ENCODE measurements at places on chromosomes 11 and 22.

GRCh38 chr22:36036167-36036624 is 7.6 kb upstream of the RBFOX2 start:
- DNase-seq = no peak

DNA sequence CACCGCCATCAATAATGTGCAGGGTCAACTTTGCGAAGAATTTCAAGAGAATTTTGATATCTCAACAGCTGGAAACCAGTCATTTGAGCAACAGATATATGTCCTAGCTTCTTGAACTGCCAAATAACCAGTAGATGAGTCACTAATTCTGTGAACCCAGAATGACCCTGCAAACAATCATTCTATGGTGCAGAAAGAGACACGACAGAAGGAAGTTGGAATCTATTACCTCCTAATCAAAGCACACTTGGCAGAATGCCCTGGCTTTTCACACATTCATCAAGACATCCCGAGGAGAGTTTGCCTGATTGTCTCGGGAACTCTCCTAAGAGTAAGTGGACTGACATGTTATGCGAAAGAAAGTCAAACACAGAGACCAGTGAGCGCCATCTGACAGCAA is 621.1 kb downstream of the OPCML start:
- DNase-seq = no peak

DNA sequence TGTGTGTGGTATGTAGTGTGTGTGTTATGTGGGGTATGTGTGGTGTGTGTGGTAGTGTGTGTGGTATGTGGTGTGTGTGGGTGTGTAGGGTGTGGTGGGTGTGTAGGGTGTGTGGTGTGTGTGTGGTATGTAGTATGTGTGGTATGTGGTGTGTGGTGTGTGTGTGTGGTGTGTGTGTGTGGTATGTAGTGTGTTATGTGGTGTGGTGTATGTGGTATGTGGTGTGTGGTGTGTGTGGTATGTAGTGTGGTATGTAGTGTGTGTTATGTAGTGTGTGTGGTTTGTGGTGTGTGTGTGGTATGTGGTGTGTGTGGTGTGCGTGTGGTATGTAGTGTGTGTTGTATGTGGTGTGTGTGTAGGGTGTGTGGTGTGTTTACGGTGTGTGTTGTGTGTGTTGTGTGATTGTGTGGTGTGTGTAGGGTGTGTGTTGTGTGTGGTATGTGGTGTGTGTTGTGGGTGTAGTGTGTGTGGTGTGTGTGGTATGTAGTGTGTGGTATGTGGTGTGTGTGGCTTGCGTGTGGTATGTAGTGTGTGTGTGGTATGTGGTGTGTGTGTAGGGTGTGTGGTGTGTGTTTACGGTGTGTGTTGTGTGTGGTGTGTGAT is 4.2 kb upstream of the PPP6R2 start:
- no peak for DNase-seq

- no peak for DNase-seq
These were observed 259.5 kb upstream of the CCDC90B start for GRCh38 chr11:83545494-83546260.

GRCh38 chr22:30265823-30266444 is 717 bp downstream of the OSM start:
- DNase-seq = peak; percentile 71

DNA sequence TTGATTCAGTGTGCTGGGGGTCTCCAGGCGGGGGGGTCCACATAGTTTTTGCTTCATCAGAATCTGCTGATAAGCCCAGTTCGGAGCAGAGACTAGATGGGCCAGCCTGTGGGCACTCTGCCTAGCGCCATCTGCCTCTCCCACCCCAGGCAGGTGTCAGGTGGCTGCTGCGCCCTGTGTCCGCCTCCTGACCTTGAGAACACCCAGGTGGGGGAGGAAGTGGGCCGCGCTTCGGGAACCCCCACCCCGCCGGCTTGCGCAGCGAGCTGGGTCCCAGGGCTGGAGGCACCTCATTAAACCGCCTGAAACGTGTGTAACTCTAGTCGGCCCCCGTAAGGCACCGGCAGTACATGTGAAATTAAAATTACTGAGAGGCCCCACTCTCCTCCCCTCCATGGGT is 113.6 kb downstream of the KCNQ1 start:
- DNase-seq = no peak

- DNase-seq = no peak
These were observed at the start of gene GAS2 for GRCh38 chr11:22666325-22666687. GAS2 (plus strand) TSS chr11:22666611; CDS start chr11:22674870, 8,259 bp downstream.

DNA sequence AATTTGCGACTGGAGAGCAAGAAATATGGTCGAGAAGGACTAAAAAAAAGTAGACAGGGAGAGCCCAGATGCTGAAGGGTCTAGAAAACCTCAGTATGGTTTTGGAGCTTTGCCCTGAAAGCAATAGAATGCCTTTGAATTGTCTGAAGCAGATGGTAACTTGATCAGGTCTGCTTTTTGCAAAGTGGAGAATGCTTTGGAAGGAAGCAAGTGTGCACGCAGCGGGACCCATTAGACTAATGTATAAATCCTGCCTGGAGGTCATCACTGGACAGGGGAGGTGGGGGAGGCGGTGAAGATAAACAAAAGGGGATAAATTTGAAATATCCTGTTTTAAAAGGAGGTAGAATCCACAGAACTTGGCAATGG is 757 bp upstream of the HINFP start:
- DNase-seq = no peak

DNA sequence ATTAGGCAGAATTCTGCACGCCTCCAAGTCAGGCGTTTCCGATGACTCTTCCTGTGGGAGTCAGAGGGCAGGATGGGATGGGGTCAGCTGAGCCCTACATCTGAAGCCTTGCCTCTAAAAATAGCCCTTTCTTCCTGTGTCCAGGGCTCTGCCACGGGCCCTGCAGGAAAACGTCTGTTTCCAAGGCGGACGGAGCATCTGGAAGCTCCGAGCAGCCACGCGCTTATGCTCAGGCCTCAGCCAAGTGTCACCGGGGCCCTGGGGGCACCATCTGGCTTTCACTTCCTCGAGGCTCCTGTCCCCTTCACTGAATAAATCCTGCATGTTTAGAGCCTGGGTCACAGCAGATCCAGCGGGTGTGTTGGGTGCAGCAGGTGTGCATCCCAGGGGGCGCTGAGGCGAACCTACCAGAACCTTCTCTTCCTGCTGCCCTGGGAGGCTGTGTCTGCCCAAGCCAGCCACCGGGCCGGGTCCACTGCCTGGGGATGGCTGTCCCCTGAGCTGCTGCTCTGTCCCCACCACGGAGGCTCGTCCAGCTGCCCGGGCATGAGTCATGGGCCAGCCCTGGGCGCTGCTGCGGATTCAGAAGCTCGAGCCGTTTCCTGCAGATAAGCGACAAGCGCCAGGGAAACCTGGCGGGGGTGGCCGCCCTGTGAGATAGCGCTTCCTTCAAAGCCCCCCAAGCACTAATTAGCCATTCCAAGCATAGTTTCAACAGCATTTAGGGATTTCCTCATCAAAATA is 32.0 kb upstream of the LINC01488 start:
- no peak for DNase-seq

- no peak for DNase-seq
These were observed 191.8 kb upstream of the NTM start for GRCh38 chr11:131178596-131178995.

DNA sequence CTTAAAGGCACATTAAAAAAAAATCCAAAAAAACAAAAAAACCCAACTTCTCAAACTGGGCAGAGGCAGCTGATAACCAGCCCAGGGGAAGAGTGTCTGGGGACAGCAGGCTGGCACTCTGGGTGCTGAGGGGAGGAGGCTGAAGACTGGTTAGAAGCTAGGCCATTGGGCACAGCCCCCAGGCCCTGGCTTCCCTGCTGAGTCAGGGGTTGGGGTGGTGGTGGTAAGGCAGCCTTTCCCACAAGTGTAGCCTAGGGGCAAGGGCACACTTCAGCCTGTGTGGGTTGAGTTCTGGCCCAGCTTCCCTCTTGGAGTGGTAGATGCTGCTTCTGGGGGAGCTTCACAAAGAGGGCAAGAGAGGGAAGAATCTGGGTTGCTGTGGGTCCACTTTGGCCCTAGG is 16.3 kb upstream of the ARFGAP3 start:
- DNase-seq = no peak

GRCh38 chr11:111351374-111352055 is 27.6 kb downstream of the POU2AF1 start:
- DNase-seq = no peak

GRCh38 chr22:22598144-22598543 is 39.1 kb upstream of the PRAME start:
- DNase-seq = no peak

DNA sequence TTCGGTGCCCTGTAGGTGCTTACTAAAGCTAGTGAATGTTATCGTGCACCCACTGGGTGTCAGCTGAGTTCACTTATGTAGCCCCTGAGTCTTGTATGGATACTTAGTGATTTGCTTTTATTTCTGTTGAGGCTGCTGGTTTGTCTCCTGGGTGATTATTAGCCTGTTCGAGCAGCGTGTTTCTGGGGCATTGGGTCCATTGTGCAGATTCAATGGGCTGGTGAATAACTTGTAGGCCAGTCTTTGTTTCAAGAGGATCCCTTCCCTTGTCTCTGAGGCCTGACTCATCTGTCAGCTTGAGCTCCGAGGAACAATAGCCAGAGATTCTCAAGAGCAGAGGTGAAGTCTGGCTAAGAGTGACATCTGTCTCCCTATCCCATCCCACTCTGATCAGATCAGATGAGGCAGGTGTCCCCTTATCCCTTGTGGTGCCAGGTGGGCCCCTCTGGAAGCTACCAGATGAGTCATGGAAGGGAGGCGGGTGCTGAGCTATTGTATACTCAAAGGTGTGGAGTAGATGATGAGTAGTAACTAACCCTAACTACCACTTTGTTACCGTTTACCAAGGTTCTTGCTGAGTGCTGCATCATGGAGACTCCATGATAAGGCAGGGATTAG is 3.7 kb downstream of the MIAT start:
- DNase-seq = no peak

GRCh38 chr11:104146421-104146820 is 17.5 kb downstream of the PDGFD start:
- no peak for DNase-seq

- DNase-seq = no peak
These were observed 55.3 kb upstream of the GCAT start for GRCh38 chr22:37752189-37753087.

GRCh38 chr22:36368359-36368983 is 19.3 kb downstream of the MYH9 start:
- no peak for DNase-seq

DNA sequence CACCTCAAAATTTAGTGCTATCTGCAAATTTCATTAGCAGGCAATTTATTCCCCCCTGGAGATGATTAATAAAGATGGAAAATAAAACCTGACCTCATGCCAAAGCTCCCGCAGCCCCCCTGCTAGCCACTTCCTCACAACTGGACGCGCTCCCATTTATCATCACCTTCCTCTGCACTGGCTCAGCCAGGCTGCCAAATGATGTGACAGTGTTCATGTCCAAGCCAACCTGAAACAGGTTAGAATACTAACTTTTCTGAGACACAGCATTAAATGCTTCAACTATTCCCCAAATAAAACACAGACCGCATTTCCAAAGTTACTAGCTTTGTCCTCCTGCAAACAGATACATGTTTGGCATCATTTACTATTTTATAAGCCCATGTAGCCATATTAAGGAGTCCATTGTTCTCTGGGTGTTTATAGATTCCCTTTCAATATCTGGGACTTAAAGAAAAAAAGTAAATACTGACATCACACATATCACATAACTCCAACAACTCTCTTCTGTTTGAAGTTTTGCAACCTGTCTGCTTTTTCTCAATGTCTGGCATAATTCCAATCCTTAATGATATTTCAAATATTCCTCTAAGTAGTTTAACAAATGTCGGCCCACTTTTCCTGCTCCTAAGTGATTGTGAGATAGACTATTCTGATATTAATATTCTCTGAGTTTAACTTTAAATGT is 829.7 kb upstream of the FAT3 start:
- DNase-seq = no peak

DNA sequence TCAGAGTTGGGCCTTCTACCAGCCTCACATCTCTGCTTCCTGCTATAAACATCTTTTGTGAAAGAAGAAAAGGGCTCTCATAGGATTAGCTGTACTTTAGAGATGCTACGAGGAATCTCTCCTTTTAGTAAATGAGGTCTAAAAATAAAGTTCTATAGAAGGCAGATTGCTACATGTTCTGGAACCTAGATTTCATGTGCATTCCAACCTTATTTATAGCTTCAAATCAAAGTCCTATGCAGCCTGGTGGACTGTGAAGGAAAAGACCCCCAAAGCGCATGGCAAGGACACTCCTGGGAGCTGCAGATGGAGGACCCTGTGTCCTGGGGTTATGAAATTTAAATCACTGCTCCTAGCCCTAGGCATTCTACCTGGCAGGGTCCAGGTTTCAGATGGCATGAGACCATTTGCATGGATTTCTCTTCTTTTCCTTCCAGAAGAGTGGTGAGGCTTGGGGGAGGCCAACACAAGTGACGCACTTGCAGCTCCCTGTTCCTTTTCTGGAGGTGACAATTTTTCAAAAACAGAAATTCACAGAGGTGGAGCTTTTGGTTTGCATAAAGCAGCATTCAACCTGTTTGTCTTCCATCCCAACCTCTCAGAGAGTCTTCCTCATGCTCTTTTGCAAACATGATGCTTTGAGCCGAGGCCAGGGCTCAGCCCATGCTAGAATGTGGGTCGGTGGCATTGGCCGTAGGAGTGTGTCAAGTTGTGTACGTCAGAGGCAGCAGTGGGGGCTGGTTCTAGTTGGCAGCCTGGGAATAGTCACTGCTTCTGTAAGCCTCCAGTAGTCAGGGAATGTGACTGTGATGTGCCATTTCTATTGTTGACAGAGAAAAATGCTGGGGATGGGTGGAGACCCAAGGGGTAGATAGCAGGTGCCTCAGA is 6.3 kb downstream of the CRY2 start:
- no peak for DNase-seq

DNA sequence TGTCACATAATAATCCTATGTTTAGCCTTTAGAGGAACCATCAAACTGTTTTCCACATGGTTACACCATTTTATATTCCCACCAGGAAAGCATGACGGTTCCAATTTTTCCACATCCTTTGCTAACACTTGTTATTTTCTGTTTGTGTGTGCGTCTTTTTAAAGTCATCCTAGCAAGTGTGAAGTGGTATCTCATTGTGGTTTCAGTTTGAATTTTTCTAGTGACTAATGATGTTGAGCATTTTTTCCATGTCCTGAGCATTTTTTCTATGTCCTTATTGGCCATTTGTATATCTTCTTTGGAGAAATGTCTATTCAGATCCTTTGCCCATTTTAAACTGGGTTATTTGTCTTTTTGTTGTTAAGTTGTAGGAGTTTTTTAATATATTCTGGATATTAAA is 53.7 kb upstream of the DEPDC7 start:
- DNase-seq = no peak

- no peak for DNase-seq
These were observed 3.6 kb upstream of the TBC1D22A start for GRCh38 chr22:46758867-46759290.

- DNase-seq = no peak
These were observed 91.5 kb upstream of the FGF3 start for GRCh38 chr11:69910519-69911309.

DNA sequence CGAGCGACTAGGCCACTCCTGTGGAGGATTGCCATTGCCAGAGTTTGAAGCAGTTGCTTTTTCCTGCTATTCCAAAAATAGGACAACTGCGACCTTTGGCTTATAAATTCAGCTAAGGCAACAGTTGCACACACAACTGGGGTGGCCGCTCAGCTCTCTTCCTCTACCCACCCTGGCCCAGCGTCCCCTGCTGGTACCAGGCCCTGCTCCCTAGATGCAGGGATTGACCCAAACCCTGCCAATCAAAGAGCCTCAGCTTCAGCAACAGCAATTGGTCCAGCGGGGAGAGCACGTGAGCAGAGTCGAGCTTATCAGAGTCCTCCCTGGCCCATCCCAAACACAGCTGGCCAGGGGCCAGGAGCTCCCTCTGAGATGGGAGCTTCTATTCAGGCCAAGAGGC is 22.0 kb upstream of the CABP2 start:
- DNase-seq = no peak

All from T-helper 9 cell (primary cell).